Activated T-cell treated with anti-CD3 and anti-CD28 coated beads for 4 hours (primary cell): ENCODE measurements at places on chromosomes 5 and 9.

DNA sequence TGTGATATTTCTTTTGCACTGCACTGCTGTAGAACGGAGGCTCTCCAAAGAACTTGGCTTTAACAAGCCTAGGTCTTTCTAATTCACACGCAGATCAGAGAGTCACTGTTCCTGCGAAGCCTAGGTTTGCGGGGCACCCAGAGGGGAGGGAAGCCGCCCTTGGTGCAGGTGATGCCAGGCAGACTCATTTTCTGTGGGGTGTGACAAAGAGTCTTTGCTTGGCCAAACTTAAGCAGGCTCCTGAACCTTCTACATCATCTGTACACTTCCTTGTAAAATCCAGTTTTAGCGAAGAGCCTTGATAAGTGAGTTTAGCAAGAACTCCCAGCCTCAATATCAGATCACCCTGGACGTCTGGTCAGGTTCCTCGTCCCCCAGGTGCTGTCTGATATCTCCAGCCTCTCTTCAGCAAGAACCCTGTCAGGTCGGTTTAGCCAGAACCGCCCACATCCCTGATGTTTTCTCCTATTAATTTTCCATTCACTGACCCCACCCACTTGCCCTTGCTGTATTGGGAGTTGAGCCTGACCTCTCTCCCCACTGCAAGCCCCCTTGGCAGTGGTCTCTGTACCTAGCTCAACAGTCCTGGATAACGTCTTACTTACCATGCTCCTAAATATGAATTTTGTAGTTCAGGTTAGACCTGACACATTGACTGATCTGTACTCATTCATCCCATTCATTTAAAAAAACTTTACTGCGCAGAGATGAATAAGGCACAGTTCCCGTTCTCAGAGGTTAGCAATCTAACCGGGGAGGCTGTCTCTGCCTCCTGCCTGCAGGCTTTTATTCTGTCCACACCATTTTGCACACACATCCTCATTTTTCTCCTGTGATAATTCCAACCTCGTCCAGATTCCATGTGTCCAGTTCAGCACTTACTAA is 880 bp upstream of the UBAC1 start:
- no peak for DNase-seq

GRCh38 chr9:132797861-132798659 is 80.0 kb downstream of the AK8 start:
- no peak for DNase-seq

GRCh38 chr9:121720311-121721057 is 69.0 kb downstream of the DAB2IP start:
- no peak for DNase-seq

- no peak for DNase-seq
Measured at GRCh38 chr5:143583409-143583808, 179.9 kb upstream of the NR3C1 start.

DNA sequence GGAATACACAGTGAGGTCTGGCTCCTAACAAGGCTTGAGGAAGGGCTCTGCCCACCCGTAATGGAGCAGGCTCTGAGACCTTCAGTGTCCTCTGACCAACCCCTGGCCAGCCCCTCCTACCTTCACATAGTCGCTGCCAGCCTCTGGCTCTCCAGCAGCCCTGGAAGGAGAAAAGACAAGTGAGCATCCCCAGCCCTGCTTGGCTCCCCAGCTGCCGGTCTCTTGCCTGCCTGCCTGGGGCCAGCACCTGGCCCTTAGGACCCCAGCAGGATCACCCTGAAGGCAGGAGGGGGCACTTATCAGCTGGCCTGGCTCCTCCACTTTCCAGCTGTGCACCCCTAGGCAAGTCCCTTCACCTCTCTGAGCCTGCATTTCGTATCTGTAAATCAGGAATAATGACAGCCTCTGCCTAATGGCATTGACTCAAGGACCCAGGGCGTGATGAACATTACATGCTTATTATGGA is 16.9 kb downstream of the SH2D3C start:
- no peak for DNase-seq

GRCh38 chr5:675111-675870 is 17.9 kb downstream of the TPPP start:
- no peak for DNase-seq

DNA sequence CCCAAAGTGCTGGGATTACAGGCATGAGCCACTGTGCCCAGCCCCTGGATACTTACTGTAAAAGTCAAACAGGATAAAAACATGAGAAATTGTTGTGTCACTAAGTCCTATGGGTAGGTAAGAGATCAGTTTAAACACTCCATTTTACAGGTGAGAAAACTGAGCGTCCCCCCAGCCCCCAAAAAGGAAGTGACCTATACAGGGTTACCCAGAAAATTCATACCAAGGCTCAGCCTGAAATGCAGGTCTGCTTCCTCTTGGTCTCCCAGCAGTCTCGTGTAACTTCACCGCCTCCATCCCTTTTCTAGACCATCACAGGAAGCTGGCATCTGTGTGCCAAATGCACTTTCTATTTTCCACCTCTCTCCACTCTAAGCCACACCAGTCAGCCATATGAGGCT is 57.2 kb downstream of the TMOD1 start:
- no peak for DNase-seq

GRCh38 chr5:164054461-164054860 is 549.0 kb downstream of the MAT2B start:
- no peak for DNase-seq

DNA sequence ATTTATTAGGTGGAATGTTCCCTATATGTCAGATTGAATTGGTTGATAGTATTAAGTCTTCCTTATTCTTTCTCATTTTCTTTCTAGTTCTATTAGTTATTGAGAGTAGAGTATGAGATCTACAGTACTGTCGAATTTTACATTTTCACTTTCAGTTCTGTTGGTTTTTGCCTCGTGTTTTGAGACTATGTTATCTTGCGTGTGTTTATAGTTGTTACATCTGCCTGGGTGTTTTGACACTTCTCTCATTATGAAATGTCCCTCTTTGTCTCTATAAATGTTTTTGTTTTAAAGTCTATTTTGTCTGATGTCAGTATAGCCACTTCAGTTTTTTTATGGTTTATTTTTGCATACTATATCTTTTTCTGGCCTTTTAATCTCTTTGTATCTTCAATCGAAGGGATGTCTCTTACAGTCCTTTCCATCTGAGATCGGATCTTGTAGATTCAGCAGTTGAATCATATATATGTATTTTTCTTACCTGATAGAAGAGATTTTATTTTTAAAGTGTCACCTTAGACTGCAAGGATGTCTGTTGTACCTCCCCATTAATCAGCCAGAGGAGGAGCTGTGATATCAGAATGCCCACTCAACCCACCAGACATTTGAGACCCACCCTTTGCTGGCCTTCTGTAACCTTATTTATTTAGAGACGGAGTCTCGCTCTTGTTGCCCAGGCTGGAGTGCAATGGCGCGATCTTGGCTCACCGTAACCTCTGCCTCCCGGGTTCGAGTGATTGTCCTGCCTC is 20.7 kb downstream of the EHMT1 start:
- no peak for DNase-seq

DNA sequence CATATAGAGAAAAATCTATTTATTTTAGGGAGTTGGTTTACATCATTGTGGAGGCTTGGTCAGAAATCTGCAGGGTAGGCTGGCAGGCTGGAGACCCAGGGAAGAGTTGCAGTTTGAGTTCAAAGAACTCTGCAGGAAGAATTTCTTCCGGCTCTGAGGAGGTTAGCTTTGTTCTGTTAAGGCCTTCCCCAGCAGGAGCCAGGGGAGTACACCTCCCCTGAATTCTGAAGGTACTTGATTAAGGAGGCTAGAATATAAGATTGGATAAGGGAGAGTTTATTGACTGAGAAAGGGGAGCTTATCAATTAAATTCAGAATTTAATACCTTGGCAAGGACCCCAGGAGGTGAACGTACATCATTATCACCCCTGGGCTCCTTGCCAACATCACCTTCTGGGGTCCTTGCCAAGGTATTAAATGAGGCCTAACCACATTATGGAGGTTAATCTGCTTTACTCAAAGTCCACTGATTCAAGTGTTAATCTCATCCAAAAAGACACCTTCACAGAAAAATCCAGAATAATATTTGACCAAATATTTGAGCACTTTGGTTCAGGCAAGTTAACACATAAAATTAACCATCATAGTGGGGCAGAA is 351.7 kb downstream of the CWC27 start:
- DNase-seq: no peak

DNA sequence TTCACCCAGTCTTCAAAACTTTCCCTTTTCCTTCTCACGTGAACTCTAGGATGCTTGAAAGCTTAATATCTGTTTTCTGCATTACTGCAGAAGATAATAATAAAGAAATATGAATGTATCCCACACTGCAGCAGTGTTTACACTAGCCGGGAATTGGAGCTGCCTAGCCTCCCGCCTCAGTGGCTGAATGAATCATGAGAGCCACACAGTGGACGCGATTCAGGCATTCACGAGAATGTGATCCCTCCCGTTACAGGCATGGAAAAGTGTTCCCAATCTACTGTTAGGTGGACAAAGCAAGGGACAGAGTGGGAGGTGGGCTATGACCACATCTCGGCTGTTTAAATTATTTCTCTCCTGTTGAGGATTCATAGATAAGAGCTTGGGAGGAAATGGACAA is 69.4 kb upstream of the CTSL start:
- no peak for DNase-seq

DNA sequence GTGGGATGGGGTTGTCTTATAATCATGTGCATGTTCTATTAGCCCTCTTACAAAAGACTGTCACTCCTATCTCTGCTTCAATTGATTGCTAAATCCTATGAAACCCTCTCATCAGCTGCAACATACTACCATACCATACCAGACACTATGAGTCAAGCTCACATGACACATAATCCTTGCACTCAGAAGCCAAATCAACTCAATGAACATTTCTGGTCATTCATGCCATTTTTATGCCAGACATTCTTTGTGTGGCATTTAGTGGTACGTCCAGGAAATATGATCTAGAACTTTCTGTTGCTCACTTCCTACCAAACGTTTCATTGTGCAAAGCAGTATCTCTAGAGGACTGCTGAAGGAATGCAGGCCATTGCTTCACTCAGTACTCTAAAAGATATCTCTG is 159.2 kb upstream of the GNA14 start:
- no peak for DNase-seq

GRCh38 chr9:72564479-72565281 is 43.3 kb downstream of the TMC1 start:
- no peak for DNase-seq

DNA sequence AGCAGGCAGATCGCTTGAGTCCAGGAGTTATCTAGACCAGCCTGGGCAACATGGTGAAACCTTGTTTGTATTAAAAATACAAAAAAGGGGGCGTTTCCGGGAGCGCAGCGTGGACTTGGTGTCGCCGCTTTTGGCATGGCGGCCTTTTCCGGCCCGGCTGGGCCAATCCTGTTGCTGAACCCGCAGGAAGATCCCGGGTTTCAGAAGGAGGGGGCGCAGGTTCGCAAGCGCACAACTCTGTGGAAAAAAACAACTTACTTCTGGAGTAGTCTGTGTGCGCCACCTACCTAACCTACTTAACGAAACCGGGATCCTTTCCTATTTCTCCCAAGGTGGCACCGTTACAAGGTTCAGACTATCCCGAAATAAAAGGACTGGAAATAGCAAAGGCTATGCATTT is 198.6 kb downstream of the MSX2 start:
- no peak for DNase-seq

DNA sequence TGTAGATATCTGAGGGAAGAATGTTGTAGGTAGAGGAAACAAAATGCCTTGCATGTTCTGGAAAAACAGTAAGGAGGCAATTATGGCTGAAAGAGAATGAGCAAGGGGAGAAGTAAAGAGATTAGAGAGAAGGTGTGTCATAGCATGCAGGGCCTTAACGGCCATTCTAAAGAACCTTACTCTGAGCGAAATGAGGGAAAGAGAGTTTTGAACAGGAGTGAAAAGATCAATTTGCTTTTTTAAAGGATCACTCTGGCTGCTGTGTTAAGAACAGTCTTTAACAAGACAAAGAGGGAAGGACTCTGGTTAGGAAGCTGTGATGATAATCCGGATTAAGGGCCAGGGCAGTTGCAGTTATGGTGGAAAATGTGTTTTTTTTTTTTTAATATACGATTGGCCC is 22.6 kb downstream of the PTBP3 start:
- DNase-seq: no peak

- DNase-seq: no peak
Measured at GRCh38 chr5:19927170-19927569, 60.8 kb downstream of the CDH18 start.

DNA sequence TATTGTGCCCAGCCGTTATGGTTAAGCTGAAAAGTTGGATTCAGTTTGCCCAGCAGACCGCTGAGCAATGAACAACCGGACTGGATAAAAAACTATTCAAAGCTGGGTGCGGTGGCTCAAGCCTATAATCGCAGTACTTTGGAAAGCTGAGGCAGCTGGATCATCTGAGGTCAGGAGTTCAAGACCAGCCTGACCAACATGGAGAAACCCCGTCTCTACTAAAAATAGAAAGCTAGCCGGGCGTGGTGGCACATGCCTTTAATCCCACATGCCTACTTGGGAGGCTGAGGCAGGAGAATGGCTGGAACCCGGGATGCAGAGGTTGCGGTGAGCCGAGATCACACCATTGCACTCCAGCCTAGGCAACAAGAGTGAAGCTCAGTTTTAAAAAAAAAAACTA is 318.4 kb downstream of the RAB3C start:
- no peak for DNase-seq

GRCh38 chr9:117779760-117780159 is 75.6 kb downstream of the TLR4 start:
- DNase-seq: no peak

- DNase-seq: no peak
Measured at GRCh38 chr5:157502143-157502647, 42.2 kb downstream of the NIPAL4 start.

GRCh38 chr5:168528521-168529373 is at the start of gene FBLL1:
Gene FBLL1, plus strand, starts transcription at chr5:168529305. Its CDS starts 200 bp downstream, at chr5:168529505.
- DNase-seq: no peak

DNA sequence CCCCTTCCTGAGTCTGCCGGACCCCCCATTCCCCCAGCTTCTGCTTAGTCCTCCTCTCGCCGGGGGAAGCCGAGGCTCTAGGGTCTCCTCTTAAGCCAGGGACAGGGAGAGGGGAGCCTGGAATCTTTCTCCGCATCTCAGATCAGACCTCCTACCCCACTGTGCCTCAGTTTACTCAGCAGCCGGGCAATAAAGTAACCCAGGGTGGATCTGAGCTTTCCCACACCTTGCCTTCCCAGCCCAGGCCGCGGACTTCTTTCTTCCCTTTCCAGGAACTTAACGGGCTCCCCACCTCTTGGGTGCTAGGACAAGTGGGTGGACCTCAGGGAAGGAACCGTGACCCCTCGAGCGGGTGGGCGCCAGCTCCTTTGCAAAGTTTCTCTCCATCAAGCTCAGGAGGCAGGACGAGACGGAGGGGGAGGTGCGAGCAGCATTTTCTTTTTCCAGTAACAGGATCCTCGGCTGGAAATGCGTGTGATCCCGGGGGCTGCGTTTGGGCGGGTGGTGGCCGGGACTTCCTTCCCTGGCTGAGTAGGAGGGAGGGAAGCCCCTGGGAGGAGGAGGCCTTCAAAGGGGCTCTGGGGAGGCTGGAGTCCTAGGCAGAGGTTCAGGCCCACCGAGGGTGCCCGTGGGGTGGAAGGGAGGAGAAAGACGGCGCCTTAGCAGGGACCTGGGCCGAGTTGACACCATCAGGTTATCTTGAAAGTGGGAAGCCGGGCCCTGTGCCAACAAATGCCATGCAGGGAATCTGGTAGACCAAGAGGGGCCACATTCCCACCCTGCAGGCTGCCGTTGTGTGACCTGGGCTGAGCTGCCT is 795 bp downstream of the DAB2IP start:
- no peak for DNase-seq

GRCh38 chr5:147437161-147437596 is 72.7 kb downstream of the DPYSL3 start:
- DNase-seq: no peak

- no peak for DNase-seq
Measured at GRCh38 chr5:111583758-111584203, 71.4 kb upstream of the STARD4 start.
